ENCODE measurements at places on chromosomes 1 and 21.

GRCh38 chr1:54976747-54977146 lies 3.7 kb upstream of the TMEM61 start:
- DNase-seq, result no peak

DNA sequence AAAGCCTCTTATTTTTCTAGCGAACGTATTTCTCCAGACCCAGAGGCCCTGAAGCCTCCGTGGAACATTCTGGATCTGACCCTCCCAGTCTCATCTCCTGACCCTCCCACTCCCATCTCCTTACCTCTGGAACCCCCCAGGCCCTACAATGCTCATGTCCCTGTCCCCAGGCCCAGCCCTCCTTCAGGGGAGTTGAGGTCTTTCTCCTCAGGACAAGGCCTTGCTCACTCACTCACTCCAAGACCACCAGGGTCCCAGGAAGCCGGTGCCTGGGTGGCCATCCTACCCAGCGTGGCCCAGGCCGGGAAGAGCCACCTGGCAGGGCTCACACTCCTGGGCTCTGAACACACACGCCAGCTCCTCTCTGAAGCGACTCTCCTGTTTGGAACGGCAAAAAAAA lies 68.7 kb downstream of the ALPL start:
- DNase-seq, result no peak

GRCh38 chr1:112110031-112110430 lies 120.6 kb upstream of the KCND3 start:
- no peak for DNase-seq

DNA sequence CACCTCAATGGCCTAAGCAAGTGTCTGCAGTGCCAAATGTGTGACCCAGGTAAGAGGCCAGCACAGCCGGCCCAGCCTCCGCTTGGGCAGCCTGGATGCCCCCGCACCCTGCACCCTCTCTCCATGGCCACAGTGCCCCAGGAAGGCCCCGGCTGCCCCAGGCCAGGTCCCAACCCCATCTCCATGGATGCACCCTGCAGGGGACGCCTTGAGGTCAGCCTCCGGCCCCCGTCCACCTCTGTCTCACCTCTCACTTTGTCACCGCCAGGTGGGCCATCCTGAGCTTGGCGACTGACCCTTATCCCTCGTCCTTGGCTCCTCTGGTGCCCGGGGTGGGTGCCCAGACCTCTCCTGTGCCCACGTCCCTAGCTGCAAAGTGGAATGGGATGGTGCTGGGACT lies 2.2 kb downstream of the TNFRSF14 start:
- no peak for DNase-seq

DNA sequence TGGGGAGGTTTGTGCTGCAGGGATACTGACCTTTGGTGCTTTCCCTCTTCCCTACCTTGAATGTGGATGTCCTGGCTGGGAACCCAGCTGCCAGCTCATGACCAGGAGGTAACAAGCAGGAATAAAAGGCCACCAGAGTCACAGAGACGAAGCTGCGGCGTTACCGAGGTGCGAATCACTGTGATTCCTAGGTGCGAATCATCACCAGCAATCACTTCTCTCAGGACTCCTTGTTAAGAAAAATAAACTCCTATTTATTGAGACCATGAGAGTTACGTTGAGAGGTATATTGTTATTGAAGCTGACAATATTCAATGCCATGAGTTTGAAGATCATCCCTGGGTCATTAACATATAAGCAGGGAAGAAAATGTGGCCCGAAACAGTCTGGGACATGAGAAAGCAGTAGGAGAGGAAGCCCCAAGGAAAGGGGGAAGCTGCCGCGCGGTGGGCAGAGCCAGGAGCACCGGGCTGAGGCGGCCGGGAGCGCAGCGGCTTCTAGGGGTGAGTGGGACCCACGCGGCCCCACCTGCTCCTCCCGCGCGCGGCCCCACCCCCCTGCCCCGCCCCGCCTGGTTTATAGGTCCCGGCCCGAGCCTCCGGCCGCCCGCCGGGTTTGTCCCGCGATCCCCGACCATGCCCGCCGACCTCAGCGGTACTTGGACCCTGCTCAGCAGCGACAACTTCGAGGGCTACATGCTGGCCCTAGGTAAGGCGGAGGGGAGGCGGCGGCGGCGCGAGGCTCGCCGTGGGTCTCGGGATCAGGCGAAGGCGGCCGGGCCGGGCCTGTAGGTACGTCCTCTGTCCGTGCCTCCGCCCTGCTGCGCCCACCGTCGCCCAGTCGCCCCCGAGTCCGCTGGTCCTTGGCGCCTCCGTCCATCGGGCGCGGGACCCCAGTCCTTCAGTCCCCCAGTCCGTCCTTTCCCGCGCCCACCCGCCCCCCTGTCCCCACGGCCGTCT lies at the start of gene RBP7:
Gene RBP7, plus strand, starts transcription at position 605 of the 959 bp plus-strand sequence. Its CDS starts 31 bp downstream, at position 636.
- DNase-seq, result no peak

DNA sequence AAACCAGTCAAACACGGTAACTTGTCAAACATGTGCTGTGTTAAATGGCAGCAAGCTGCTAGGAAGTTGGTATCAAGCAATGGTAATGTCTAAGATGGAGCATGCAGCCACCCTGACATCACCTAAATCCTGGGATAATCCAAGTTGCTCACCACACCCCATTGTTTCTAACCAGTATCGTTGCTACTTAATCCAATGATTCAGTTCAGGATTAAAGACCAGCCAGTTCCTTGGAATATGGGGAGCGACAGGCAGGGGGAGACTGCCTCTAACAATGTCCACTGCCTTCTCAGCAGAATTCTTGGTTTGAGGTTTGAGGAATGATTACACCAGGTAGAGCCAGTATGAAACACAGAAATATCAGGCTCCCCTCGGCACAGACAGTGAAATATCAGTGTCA lies 122.1 kb upstream of the IFFO2 start:
- no peak for DNase-seq

DNA sequence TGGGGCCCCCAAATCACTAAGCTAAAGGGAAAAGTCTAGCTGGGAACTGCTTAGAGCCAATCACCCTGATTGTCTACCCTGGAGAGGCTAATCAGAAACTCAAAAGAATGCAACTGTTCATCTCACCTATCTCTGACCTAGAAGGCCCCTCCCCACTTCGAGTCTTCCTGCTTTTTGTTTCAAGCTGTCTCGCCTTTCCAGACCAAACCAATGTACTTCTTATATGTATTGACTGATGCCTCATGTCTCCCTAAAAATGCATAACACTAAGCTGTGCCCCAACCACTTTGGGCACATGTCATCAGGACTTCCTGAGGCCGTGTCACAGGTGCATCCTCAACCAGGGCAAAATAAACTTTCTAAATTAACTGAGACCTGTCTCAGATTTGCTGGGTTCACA lies 209.5 kb downstream of the APP start:
- DNase-seq, result no peak

GRCh38 chr1:167221126-167221737 lies 546 bp downstream of the POU2F1 start:
- DNase-seq, result no peak

DNA sequence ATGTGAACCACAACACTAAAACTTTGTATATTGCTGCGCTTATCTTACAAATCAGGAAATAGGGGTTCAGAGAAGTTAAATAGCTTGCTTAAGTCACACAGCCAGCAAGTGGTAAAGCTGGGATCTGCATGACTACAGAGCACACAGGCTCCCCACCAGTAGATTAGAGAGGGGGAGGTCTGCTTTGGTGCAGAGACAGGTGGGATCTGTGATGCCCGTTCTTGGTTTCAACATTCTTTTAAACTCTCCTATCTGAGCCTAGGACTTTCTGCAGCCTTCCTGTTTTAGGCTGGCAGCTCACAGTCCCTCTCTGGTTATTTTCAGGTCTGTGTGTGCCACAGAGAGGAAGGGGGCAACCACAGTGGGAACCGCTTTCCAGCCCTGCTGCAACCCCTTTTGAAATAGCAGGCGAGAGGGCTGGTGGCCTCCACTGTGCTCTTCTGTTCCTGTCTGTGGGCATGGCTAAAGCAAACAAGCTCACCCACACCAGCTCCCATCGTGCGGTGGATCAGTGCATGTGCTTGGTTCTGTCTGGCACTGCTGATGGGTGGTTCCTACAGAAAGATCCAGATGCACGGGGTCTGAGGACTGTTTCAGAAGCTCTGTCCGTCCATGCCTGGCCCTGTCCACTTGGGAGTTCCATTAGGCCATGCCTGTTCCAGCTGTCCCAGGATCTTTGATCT lies 1.7 kb upstream of the IL6R start:
- no peak for DNase-seq

GRCh38 chr1:193309936-193310475 lies 123.6 kb upstream of the B3GALT2 start:
- no peak for DNase-seq

- DNase-seq, result no peak
Observed at GRCh38 chr1:117479086-117479485, 111.8 kb downstream of the MAN1A2 start.

GRCh38 chr1:6991266-6991665 lies 206.0 kb downstream of the CAMTA1 start:
- no peak for DNase-seq

DNA sequence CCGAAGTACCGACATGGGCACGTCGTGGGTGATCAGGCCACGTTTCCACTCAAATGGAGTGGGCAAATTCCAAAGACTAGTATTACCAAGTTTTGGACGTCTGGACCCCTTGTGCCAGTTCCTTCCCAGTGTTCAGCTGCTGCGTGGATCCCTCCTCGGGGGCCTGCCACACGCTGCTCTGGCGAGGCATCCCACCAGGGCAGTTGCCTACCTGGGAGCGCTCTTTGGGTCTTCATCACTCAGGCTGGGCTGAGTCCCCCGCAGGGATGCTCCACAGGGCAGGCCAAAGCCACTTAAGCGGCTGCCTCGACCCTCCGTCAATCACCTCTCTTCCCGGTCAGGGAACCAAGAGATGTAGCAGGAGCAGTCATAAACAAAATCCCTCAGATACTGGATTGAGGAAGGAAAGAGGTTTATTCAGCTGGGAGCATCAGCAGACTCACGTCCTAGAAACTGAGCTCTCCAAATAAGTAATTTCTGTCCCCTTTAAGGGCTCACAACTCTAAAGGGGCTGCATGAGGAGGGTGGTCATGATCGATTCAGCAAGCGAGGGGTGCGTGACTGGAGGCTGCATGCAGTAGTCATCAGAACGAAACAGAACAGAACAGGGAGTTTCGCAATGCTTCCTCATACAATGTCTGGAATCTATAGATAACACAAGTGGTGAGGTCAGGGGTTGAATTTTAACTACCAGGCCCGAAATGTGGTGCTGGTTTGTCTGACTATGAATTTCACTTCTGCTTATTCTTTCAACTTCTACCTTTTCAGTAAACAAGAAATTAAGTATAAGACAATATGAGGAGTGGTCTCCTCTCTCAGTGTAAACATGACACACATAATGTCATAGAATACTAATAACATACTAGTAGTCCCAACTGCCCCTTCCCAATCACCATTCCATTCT lies 998.6 kb upstream of the NCAM2 start:
- DNase-seq, result no peak

GRCh38 chr1:115179397-115180079 lies 90.2 kb upstream of the TSPAN2 start:
- no peak for DNase-seq

DNA sequence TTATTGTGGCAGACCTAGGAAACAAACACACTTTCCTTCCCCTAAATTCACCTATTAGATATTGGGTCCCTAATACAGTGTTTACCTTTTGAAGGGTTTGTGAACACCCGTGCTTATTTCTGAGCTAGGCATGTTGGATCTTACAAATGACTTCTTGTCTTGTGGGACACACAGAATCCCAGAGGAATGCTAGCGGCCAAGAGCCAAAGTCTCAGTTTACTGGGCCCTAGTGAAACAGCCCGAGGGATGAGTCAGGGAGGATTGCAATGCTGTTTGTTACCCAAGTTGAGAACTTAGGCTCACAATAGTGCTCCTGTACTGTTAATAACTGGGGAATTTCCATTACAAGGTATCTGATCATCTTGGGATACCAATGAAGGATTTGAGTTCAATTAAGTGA lies 100.1 kb upstream of the AKT3 start:
- no peak for DNase-seq

- DNase-seq, result no peak
Observed at GRCh38 chr1:7681401-7681800, 89.7 kb upstream of the VAMP3 start.

- DNase-seq, result no peak
Observed at GRCh38 chr1:180672105-180672504, 40.3 kb downstream of the XPR1 start.

DNA sequence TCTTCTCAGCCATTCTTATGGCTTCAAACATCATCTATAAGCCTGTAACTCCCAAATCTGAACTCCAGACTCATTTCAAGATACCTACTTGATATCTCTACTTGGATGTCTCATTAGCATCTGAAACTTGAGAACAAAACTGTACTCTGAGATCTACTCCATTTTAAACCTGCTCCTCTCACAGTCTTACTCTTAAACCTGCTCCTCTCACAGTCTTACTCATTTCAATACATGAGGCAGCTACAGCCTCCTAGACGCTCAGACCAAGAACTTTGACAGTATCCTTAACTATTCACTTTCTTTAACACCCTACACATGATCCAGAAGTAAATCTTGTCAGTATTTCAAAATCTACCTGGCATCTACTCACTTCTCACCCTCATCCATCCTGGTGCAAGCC lies 54.3 kb downstream of the NBPF6 start:
- DNase-seq, result no peak

- no peak for DNase-seq
Observed at GRCh38 chr1:200090252-200091159, 63.0 kb downstream of the NR5A2 start.

GRCh38 chr1:244035358-244035757 lies 15.7 kb upstream of the ZBTB18 start:
- DNase-seq, result no peak

DNA sequence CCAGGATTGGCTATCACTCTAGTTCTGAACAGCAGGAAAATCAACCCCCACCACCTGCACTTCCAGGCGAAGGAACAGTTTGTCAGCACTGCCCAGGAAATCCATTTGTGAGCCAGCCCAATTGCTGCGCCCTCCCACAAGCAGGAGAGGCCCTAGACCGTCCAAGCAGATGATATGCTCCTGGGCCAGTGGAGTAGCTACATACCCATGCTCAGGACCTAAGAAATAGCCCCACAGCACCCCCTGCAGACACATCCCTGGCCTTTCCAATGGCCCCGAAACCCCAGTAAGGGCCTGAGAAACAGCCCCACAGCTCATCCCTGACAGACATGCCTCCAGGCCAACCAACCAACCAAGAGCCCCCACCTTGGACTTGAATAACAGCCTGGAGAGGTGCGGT lies 111.5 kb upstream of the ZC3H11B start:
- no peak for DNase-seq

- no peak for DNase-seq
Observed at GRCh38 chr1:9787702-9788101, 36.1 kb downstream of the CLSTN1 start.
